ENCODE measurements at places on chromosomes 7 and 10.

DNA sequence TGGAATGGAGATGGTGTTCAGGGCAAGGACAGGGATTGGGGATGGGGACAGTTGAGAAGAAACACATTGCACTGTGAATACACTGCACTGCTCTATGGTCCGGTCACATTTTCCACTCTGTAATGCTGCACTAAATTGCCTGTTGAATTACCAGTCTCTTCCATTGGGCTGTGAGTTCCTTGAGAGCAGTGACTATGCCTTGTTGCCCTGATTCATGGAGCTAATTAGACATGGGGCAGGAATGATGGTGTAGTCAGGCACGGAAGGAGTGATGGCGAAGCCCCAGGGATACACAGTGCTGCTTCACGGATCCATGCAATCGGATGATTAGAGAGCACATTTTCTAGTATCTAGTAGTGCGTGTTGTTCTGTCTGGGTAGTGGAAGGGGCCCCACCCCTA lies 25.4 kb upstream of the GPAM start:
- DNase-seq: no peak

DNA sequence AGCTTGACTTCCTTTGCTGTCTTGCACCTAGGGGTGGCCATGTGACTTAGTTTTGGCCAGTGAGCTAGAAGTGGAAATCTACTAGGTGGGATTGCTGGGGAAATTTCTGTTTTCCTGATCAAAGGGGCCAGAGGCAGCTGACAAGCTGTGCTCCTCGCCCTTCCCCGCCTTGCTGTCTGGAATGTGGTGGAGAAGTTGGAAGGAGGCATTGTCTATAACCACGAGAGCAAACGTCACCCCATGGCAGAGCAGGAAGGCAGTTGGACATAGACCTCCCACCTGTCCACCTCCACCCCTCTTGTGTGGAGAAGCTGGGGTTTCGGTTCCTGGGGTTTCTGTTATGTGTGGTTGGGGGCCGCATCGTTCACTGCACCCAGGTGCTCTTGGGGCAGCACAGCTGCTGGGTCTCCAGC lies 7.3 kb downstream of the SFRP5 start:
- no peak for DNase-seq

- DNase-seq: no peak
Measured at GRCh38 chr10:65367706-65368105, 1558.1 kb upstream of the LRRTM3 start.

- no peak for DNase-seq
Measured at GRCh38 chr7:152866791-152867501, 107.4 kb downstream of the ACTR3B start.

GRCh38 chr7:98294798-98295382 lies 13.4 kb downstream of the BRI3 start:
- DNase-seq: no peak

- DNase-seq: no peak
Measured at GRCh38 chr7:40232242-40232893, 97.6 kb downstream of the SUGCT start.

GRCh38 chr7:43625453-43625852 lies 42.5 kb downstream of the STK17A start:
- DNase-seq: no peak

DNA sequence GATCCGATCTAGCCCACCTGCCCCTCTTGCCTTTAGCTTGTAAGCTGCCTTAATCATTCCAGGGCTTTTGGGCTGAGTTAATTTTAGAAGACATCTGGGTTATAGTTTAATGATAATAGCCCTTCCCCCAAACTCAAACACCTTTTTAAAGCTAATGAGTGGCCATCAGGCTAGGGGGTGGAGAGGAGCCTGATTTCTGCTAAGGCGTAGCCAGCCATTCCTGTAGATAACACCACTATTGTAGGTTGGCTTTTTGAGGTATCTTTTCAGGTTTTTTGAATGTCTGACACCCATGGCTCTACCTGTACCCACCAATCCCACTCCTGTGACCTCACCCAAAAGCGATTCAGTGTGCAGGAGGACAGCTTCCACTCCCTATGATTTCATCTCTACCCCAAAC lies 7.6 kb upstream of the SYPL1 start:
- DNase-seq: no peak

DNA sequence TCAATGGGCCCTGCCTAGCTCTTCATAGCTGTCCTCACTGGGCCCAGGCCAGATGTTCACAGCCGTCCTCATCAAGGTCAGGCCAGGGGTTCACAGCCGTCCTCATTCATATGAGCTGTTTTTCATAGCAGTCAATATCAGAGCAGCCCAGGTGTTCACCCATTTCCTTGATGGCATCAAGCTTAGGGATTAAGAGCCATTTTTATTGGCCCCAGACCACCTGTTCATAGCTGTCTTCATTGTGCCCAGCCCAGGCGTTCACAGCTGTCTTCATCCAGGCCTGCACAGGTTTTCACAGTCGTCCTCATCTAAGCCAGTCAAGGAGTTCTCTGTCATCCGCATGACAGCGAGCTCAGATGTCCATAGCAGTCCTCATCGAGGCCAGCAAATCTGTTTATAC lies 9.4 kb downstream of the FRG2B start:
- DNase-seq: no peak

GRCh38 chr7:94401428-94401814 lies 6.7 kb downstream of the COL1A2 start:
- DNase-seq: no peak

DNA sequence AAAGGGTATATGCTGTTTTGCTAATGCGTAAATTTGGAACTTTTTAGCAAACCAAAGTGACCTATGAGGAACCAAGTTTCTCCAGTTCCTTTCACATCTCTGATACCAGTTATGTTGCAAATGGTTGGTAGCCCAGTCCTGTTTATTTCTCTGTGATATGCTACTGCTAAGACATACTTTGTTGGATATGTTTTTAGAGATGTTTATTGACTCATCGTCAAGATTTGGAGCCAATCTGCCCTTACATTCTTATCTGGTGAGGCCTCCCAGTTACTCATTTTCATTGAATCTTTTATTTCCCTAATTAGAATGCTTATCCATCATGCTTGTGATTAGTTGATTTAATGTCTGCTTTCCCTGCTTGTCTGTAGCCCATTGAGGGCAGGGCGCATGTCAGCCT lies 58.9 kb downstream of the LRGUK start:
- DNase-seq: no peak

DNA sequence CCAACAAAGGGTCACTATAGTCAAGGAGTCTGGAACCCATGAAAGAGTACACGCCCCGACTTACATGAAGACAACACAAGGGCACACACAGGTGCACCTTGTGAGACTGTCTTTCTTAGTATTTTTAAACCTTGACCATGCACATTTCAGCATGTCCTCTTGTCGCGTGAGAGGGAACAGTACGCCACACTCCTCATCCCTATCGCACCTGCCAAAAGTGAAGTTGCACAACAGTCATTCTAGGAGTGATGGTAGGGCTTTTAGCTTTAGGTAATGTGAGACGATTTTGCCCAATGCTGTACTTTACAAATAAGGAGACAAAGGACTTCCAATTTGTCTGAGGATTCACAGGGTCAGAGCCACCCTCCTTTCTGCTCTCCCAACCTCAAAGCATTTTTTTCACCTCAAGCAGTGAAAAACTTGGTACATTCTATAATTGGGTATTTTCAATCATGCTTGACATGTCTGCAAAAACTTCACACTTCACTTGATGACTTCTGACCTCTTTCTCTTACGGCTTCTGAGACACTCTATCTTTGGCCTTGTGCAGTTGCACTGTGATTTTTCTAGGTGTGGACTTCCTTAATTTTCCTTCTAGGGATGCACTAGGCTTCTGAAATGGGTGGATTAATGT lies 173.9 kb upstream of the GRB10 start:
- no peak for DNase-seq

GRCh38 chr7:30922596-30922995 lies 10.9 kb downstream of the AQP1 start:
- DNase-seq: no peak

DNA sequence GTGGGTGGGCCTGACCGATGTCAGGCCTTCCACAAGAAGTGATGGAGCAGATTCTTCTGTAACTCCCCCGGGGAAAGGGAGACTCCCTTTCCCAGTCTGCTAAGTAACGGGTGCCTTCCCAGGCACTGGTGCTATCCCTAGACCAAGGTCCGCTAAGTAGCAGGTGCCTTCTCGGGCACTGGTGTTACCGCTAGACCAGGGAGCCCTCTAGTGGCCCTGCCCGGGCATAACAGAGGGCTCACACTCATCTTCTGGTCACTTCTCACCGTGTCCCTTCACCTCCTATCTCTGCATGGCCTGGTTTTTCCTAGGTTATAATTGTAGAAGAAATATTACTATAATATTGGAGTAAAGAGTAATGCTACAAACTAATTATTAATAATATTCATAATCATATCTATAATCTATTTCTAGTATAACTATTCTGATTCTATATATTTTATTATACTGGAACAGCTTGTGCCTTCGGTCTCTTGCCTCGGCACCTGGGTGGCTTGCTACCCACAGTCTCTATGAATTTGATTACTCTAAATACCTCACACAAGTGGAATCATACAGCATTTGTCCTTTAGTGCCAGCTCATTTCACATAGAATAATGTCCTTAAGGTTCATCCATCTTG lies 1378.7 kb downstream of the XPNPEP1 start:
- DNase-seq: peak; percentile 48

GRCh38 chr7:30232391-30232790 lies 52.0 kb upstream of the ZNRF2 start:
- no peak for DNase-seq

DNA sequence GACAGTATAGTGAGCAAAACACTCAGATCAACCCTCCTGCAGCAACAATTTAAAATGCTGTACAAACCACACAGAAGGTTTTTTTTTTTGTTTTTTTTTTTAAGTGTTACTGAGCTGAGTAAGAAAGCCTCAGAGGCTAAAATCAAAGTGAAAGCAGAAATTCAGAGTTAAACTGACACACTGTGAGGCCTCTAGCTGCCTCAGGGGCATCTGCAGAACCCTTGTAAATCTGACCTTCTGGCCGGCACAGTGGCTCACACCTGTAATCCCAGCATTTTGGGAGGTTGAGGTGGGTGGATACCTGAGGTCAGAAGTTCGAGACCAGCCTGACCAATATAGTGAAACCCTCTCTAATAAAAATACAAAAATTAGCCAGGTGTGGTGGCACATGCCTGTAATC lies 7.4 kb upstream of the GNA12 start:
- no peak for DNase-seq

GRCh38 chr7:151518105-151518946 lies 1.4 kb downstream of the RHEB start:
- DNase-seq: peak; percentile 29

DNA sequence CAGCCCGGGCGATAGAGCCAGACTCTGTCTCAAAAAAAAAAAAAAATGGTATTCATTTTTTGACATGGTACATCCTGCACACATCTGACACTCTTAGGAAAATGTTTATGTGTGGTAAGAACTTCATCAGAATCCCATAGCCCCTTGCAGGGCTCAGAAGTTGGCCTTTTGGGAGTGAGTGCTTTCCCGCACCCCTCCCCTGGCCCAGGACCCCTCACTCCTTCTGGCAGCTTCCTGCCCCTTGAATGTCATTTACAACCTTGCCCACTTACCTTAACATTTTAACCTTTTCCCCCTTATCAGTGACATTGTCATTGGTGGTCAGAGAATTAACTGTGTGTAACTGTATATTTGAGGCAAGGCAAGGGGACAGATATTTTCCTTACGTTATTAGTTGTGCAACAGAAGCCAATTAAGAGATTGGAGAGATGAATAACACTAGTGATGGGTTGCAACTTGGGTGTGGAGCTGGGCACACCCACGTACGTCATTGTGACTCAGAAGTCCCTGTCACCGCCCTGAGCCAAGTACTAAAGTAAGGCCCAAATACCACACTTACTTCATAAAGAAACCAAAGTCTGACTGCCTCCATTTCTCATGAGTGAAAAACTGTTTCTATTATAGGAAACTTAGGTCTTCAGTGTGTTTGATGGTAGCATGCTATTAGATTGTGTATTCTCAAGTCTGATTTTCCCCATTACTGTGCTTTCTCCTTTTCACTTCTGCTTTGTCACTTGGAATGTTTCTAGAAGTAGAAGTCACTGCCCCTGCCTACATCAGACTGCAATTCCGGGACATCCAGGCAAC lies 31.6 kb downstream of the OGDH start:
- DNase-seq: no peak

DNA sequence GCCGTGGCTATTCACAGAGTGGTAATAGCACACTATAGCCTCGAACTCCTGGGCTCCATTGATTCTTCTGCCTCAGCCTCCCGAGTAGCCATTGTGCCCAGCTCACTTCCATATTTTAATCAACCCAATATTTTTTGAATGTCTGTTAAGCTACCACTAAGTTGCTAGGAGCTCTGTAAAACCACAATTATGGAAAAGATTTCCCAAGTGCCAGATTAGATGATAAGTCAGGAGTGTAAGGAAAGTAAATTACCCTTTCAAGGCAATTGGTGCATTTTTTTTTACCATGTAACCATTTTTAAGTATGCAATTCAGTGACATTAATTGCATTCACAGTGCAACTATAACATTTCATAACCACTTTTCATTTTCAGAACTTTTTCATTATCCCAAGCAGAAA lies 87.5 kb upstream of the GATAD1 start:
- no peak for DNase-seq

DNA sequence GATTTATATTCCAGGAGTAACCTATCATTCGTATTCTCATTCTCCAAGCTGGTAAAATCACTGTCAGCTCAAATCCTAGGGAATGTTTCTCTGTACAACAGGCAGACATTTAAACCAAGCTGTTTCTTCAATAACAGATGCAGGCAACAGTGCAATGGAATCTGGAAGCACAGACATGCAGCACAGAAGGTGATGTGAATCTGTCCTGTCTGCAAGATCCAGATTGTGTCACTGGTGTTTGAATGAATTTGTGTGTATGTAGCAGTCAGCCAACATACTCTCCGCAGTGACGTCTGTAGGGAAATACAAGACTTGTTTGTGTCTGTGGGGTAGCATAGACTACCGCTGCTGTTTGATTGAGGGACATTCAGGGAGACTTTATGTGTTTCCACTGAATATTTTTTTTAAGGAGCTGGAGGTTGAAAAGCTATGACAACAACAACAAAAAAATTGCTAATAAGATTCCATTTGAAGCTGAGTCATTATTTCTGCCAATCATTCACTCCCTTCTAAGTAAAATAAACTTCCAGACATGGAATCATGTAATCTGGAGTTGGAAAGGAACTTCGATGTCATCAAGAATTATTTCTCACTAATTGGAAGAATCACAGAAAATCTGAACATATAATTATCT lies 122.9 kb upstream of the MYO3A start:
- DNase-seq: no peak

DNA sequence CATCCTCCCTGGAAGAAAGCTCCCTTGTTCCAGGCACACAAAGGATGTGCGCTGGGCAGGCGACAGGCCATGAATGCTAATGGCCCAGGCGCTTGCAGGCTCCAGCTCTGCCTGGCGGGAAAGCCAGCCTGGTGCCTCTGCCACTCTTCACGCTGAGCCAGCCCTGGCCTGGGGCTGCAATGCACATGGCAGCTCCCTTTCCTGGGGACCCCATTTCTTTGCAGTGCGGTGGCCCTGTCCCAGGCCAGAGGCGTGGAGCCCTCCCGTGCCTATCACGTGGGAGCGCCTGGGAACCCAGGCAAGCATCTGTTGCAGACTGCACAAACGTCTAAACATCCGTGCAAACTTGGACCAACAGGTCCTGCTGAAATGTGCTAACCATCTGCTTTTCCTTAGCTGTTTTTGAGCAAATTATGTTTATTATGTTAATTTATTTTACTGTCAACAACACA lies 152.1 kb upstream of the LYZL2 start:
- peak; percentile 70 for DNase-seq

- no peak for DNase-seq
Measured at GRCh38 chr10:107364872-107365271, 200.4 kb upstream of the SORCS1 start.

- DNase-seq: no peak
Measured at GRCh38 chr10:32923849-32924248, 34.2 kb downstream of the ITGB1 start.

GRCh38 chr10:5971315-5971832 lies 6.0 kb downstream of the IL15RA start:
- no peak for DNase-seq
